ENCODE measurements at places on chromosomes 5 and 9.
A peak's percentile ranks its signal among the peaks of the same experiment; 100 is the strongest.

DNA sequence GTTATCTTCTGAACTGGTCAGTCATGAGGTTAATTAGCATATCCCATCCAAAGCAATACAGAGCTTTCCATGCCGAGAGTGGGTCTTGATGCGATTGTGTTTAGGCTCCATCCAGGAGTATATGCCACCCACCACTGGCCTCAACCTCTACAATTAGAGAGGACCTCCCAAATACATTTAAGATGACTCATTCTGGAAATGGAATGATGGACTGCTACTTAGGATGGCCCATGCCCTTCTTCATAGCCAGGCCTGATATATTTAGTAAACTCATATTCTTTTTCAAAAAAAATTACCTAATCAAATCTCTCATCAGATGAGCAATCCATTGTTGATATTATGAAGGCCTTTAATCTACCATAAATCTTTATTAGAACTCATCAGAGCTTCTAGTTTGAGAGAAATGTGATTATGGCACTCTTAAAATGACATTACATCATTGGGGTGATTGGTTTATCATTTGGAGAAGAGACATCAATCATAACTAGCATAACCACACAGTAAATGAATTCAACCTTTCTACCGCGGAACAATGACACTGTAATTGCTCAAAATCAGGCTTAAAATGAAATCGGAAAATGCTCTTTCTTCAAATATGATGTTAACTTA lies 414.2 kb upstream of the WWC1 start:
- DNase-seq = no peak

DNA sequence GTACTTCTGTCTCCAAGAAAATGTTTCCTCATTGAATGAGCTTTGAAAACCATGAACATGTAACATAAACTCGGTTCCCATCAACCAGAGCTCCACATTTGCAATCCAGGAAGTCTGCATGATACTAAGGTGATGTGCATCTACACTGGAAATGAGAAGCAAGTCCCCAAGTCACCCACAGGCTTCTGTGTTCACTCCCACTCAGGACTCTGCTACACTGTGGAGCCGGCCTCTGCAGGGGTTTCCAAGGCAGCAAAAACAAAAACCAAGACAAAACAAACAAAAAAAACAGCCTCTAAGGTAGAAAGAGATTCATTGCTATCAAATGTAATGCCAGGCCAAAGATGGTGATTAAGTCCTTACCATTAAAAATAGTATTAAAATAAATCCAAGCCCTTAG lies 593.7 kb downstream of the IRX1 start:
- no peak for DNase-seq

GRCh38 chr5:88235346-88235745 lies 33.3 kb downstream of the TMEM161B start:
- no peak for DNase-seq

DNA sequence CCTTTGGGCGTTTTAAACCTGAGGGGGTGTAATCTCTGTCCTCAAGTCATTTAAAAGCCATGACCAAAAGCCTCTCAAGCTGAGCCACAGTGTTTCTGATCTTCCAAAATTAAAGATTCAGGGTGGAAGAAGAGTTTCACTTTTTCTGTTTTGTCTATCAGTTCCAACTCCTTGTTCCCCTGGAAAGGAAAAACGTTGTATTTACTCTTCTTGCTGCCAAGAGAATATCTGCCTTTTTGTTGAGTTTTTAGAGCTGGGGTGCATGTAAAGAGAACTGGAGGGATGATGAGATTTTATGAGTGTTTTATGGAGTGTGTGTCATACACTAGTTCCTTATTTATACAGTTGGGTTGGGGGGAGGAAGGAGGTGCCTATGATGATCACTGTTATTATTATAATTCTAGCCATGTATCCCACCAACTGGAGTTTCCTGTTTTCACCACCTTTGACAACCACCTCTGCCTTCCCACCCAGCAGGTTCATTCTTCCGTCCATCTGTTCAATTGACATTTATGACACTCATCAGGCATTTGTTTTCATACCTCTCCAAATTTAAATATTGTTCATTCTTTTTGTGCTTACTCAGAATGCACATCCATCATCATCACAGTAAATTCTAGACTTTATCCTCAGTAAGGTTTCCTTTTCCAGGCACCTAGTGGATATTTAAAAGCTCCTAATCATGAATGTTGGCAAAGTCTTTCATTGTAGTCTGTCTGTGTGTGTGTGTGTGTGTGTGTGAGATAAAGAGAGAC lies 97.9 kb upstream of the MPDZ start:
- DNase-seq = no peak

- DNase-seq = no peak
Observed at GRCh38 chr9:133981958-133982681, 10.0 kb downstream of the VAV2 start.

DNA sequence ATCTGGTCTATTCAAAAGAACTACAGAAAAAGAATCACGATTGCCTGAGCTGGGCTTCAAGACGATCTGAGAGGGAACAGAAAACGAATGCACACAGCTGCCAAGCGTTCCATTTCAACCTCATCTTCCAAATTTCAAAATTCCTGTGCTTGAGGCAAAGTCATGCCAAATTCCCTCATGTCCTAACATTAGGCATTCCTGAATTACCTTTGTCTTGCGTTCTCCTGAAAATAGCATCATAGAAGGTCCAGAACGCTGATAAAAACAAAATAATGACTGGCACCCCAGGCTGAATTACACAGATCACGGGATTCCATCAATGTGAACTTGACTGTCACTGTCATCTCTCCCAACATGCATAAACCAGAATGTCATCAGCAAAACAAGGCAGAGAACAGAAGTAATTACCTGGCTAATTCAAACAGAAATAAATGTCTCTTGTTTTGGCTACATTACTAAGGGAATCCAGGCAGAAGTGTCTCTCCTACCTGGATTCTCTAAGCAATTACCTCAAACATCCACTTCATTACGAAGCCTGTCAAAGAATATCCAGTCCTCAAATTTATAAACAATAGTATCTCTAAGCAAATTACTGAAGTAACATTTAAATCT lies 12.0 kb upstream of the CDH6 start:
- DNase-seq = no peak

- peak; percentile 81 for DNase-seq
Observed at GRCh38 chr5:147743678-147744374, 38.7 kb downstream of the JAKMIP2 start.

- peak; percentile 81 for DNase-seq
Observed at GRCh38 chr9:22008717-22009505, at the start of gene CDKN2B. CDKN2B (minus strand) TSS chr9:22009305; CDS start chr9:22008953, 352 bp downstream.

GRCh38 chr5:39256477-39257235 lies 37.3 kb upstream of the FYB1 start:
- no peak for DNase-seq

DNA sequence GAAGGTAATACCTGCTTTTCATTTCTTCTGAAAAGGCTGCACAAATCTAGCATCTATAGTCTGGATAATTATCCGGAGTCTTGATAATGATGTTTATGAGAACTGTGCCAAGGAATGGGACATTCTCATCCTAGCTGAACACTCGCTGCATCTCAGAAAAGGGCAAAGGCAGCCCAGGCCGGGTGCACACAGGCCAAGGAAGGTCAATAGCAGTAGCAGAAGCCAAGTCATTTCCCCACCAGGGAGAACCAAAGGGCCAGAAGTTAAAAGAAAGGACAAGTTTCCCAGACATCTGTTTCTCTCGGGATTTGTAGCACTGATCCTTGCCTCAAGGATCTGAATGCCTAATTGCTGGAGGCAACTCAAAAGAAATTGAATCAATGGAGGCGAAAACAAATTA lies 66.1 kb upstream of the ANKRD55 start:
- DNase-seq = no peak

DNA sequence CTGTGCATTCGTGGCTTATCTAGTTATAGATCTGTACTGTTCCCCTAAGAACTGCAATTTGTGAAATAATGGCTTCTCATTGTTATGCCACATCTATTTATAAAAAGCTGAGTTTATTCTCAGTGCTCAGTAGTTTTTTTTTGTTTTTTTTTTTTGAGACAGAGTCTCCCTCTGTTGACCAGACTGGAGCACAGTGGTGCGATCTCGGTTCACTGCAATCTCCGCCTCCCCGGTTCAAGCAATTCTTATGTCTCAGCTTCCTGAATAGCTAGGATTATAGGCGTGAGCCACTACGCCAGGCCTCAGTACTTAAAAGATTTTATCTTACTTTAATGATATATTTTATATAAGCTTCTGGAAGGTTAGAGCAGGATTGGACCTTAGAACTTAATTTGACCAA lies 19.0 kb downstream of the SEC61B start:
- DNase-seq = no peak

- DNase-seq = no peak
Observed at GRCh38 chr9:83636813-83637212, 13.9 kb downstream of the IDNK start.

GRCh38 chr9:10566848-10567247 lies 46.0 kb downstream of the PTPRD start:
- no peak for DNase-seq

GRCh38 chr9:78543353-78543752 lies 246.4 kb downstream of the PSAT1 start:
- no peak for DNase-seq

DNA sequence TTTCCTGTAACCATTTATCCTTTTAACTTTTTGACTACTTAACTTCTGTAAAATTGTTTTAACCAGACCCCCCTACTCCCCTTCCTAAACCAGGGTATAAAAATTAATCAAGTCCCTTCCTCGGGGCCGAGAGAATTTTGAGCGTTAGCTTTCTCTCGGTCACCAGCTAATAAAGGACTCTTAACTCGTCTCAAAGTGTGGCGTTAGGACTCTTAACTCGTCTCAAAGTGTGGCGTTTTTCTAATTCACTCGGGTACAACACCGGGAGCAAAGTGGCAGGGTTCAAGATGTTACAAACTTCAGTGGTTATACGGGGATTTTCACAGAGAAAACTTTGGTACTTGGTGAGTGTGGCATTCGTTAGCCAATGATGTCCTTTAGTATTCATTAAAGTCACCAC lies 39.7 kb upstream of the PPP1R26 start:
- DNase-seq = no peak

DNA sequence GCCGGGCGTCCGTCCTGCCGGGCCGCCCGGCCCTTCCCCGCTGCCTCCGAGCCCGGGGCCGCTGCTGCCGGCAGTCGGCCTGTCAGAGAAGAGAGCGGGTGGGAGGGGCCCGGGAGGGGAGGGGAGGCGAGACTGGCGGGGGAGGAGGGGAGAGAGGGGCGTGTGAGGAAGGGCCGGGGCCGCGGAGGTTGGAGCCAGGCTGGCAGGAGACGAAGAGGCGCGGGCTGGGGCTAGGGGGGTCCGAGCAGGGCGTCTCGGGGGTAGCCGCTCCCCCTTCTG lies 570 bp downstream of the CREBRF start:
- DNase-seq = peak; percentile 28

DNA sequence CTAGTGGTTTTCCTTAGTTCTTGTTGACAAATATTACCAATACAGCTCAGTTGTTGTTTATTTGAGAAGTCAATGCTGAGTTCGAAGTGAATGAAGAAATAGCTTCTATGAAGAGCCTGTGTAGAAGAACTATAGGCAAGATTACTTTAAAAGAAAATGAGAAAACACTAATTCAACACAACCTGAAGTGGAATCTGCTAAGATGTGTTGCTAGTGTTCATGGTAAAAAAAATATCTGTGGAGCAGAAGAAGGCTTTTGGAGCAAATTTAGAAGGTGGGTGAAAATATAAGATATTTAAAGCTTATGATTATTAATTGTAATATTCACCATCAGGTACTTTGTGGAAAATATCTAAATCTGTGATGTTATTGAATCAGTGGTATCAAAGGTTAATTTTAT lies 2.5 kb upstream of the DOCK2 start:
- DNase-seq = no peak

GRCh38 chr5:168752012-168752411 lies 172.8 kb upstream of the PANK3 start:
- no peak for DNase-seq

Data from NCI-H1105 (cell line).